IPS DF 6.9 (cell line): ENCODE measurements at places on chromosomes 7 and 10.

- DNase-seq, result no peak
These were observed 17.7 kb downstream of the CLIP2 start for GRCh38 chr7:74306730-74307469.

DNA sequence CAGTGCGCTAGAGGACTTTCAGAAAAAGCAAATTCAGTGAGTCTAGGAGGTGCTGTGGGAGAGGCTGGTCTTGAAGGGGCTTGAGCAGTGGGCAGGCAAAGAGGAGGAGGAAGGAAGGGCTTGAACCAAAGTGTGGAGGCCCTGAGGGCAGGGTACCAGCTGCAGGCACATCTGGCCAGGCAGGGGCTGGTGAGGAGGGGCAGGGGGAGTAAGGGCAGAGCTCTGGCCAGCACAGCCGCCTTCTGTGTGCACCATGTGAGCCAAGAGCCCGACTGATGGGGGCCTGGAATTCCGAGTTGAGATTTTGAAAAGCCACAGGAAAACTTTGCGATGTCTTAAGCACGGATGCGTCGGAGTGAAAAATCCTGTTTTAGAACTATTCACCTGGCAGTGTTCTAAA, 74.5 kb downstream of the PRPF18 start:
- DNase-seq, result no peak

DNA sequence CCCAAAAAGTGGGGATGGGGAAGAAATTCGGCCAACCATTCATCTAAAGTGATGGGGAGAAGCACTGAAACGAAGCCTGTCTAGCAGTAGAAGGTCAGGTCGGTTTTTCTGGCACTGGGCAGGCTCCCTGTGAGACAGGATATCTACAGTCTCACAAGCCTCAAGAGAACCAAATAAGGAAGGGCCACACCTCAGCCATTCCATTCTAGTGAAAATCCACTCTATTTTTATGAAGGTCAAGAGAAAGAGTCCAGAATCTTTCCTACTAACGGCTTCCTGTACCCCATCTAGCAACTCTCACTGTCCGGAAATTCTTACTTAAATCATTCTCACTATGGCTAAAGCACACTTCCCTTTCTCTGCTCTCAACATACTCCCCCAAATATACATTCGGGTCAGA, 267.1 kb downstream of the PRPF18 start:
- DNase-seq, result no peak

GRCh38 chr10:14527134-14527844, 196.6 kb upstream of the FRMD4A start:
- no peak for DNase-seq

DNA sequence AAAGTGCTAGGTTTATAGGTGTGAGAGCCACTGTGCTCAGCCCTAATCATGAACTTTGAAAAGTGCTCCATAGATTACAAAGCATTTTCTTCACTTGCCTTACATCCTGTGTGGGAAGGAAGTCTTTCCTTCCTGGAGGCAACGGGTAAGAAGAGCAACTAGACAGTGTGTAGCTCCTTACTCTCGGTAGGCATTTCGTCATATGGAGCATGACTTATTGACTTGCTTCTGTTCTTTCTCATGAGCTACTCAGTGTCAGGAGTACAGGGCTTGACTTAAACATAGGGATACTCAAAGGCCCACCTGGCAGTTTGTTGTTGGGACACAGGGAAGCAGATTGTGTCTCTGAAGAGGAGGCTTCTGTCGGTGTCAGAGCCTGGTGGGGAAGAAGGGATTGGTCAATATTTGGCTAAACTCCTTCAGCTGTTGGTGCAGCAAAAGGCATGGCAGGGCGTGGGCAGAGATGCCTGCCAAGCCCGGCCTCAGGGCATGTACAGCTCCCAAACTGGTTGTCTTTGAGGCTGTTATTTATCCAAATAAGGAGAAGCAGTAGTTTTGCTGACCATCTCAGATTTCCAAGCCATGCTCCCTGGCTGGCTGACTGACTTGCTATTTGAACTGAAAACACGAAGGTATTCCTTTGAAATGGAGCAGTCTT, 248.9 kb downstream of the KIAA1217 start:
- DNase-seq, result no peak

- DNase-seq, result no peak
These were observed 42.9 kb downstream of the NRAP start for GRCh38 chr10:113620936-113621335.

DNA sequence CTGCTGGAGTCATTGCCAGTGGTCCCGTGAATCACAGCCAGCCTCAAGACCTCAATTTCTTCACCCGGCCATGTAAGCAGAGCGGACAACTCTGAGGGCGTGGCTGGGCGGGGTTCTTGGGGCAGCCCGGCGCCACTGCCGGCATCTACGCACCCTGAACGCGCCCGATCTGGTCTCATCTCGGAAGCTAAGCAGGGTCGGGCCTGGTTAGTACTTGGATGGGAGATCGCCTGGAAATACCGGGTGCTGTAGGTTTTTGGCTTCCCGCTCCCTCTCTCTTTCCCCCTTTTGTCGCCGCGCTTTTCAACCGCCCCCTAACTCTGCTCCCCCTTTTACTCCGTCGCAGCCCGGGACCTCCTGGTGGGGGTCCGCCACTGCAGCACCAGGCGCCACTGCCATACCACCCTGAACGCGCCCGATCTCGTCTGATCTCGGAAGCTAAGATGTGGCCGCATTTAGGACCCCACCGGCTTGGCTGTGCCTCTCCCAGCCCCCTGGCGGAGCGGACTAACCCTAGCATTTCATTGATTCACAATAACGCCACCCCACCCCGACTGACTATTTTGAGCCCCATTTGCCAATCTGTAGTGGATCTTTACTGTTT, 25.3 kb downstream of the GARIN1A start:
- DNase-seq, result peak; percentile 45

DNA sequence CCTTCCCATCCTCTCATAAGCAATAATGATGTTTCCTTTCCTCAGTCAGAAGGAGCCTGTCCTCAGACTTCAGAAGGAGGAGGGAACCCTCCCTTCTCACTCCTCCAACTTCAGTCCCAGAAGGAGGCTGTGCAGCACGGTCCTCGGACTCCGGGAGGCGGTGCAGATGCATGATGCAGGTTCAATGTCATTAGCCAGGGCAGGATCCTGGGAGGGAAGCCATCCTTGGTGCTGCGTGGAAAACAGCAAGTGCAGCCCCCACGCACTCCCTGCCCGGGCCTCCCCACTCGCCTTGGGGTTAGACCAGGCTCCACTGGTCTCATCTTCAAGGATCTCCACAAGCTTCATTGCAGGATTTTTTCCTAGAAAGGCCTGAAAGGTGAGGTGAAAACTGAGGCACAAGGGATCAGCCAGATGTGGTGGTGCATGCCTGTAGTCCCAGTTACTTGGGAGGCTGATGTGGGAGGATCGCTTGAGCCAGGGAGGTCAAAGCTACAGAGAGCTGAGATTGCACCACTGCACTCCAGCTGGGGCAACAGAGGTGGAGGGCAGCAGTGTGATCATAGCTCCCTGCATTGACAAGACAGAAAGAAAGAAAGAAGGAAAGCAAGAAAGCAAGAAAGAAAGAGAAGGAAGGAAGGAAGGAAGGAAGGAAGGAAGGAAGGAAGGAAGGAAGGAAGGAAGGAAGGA, 62.0 kb downstream of the ASB13 start:
- no peak for DNase-seq

DNA sequence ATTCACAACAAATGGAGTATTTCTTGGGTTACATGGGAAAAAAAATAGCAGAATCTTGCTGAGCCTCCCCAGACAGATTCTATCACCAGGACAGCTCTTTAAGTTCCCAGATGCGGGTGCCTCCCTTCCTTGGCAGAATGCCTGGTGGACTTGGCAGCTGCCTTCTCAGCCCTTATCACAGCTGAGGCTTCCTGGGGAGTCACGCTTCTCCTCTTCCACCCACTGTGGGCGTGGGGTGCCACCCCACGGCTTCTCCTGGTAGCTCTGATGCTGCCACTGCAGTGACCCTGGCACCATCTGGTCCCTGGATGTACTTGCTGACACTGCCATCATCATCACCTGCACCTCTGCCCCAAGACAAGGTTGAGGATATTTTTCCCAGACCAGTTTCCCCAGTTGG, 16.2 kb upstream of the NME8 start:
- no peak for DNase-seq

- DNase-seq, result no peak
These were observed 14.9 kb downstream of the TAF3 start for GRCh38 chr10:7833210-7833609.

GRCh38 chr10:88755753-88756152, 4.1 kb upstream of the LIPN start:
- DNase-seq, result no peak

GRCh38 chr10:73799899-73800559, 11.4 kb downstream of the NDST2 start:
- no peak for DNase-seq

GRCh38 chr10:97505152-97505551, 6.4 kb downstream of the UBTD1 start:
- DNase-seq, result no peak

DNA sequence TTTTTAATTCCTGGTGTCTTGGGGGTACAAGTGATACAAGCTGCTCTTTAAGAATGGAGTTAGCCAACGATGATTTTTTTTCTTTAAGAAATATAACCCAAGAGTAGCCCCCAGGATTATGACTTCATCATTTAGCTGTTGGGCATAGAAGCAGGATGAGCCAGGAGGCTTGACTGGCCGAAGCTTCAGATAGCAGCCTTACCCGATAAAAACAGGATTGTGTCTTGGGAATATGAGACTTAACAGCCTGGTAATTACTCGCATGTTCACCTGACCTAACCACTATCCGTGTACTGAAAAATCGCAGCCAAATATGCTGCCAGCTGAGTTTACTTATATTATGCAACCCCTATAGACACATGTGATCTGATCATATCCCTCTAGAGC, 346.0 kb upstream of the BMPER start:
- no peak for DNase-seq

DNA sequence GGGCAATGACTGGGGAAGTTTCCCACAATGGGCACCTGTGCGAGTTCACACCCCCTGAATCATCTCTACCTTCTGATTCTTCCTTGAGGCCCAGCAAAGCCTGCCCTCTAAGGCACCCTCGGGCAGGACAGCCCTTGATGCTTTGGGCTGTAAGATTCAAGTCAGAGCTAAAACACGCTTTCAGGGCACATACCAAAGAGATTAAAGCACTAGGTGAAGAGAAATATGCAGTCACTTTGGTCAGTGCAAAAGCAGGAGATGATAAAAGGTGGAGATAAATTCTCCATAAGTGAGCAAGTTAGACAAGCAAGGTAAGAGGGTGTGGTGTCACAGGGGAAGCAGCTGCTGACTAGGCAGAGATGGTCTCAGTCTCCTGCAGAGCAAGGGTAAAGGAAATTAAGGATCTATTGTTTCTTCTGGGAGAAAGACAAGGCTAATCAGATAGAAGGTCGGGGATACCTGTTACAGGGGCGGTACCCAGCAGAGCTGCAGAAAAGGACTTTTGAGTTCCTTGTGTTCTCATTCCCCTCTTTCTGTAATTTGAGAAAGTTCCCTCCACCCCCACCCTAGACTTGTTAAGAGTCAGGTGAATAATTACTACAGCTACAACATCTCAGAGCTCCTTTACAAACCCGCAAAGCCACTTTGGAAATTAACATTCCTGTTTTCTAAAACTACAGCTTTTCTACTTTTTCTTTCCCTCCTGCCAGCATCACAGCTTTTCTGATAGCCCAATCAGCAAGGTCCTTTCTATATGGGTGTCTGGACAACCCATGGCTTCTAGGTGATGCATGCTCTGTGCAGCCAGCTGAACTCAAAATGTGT, 26.4 kb downstream of the PDLIM1 start:
- peak; percentile 45 for DNase-seq

DNA sequence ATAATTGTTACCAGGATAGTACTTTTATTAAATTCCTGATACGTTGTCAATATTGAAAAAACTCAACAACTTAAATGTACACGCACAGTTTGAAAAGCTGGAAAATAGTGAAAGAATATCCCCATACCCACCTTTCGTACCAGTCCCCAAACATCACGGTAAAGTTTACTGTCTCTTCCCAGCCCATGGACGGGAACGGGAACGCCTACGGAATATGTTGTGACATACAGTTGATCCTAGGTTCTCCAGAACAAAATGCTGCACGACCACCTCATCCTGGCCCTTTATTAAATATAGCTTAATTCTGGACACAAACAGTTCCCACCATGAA, 527 bp upstream of the BCAP29 start:
- DNase-seq, result no peak

DNA sequence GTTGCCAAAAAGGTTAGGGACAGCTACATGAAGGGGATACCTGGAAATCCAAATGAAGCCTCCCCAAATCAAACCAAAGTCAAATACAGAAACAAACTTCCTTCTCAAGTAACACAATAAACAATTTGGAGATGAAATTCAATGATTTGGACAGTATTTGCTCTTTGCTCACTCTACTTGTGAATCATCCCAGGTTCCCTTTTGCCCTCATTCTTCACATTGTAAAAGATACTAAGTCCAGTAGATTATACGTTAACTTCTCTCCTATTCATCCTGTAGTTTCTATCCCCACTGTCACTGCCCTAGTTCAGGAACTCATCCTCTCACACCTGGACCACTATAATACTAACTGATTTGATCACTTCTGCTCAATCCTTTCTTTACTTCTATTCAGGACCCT, 28.3 kb downstream of the FZD1 start:
- no peak for DNase-seq

DNA sequence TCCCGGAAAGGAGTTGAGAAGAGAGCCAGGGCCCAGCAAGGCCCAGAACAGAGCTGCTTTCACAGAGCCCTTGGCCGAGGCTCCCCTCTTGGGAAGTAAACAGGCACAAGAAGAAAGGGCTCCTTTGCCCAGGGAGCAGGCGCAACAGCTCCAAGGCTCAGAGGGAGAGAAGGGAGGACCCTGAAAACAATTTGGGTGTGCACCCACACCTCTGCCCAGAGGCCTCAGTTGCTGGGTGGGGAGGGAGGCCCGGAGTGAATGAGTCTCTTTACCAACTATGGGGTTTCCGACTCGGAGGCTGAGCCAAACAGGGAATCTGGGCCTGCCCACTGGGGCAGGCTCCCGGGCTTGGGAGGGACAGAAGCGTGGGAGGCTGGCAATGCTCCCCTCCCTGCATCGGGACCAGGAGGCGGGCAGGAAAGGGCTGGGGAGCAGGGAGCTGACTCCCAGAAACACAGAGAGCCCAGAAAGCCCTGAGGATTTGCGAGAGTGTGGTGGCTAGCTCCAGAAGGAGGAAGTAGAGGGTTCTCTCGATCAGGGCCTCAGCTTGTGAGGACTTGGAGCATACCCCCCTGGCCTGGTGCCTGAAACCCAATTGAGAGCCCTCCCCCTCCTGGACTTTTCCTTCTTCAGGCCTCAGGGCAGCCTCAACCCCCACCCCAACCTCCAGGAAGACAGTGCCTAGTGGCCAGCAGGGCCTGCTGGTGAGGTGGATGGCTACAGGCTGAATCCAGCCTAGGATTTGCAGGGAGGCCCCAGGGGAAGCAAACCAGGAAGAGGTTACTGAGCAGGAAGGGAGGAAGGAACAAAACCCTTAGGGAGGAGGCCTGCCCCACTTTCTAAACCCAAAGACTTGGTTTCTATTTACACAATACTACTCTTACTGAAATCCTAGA, 6.2 kb downstream of the C10orf105 start:
- no peak for DNase-seq
